ENCODE measurements at places on chromosomes 16 and 17. TPM values are rescaled to one million over a fixed set of nuclear protein-coding genes. Genes with fewer than 3 reads are reported as not detected.

Gene SMPD3
- 0.58 TPM for total RNA-seq

Gene SCNN1G
- not detected for total RNA-seq

Gene EME1
- total RNA-seq, result not detected

Gene SDR42E2
- not detected for total RNA-seq

Gene XPO6
- 127 TPM for total RNA-seq

Gene HDAC5
- 34.9 TPM for total RNA-seq

Gene LPO
- total RNA-seq, result not detected

Gene ZP2
- total RNA-seq, result not detected

Gene TP53TG3
- not detected for total RNA-seq

Gene PGP
- total RNA-seq, result 11.8 TPM

Gene TMIGD1
- total RNA-seq, result not detected

Gene ANKRD40CL
- total RNA-seq, result not detected

Gene GPR179
- not detected for total RNA-seq

Gene APRT
- total RNA-seq, result 96.7 TPM

Gene CLDN7
- 5.6 TPM for total RNA-seq

Gene RPTOR
- total RNA-seq, result 31.6 TPM

Gene ALOXE3
- not detected for total RNA-seq

Gene CSH2
- not detected for total RNA-seq

Gene EVI2B
- total RNA-seq, result 19.5 TPM

Gene PPP1R27
- total RNA-seq, result not detected

Gene PMFBP1
- 0.39 TPM for total RNA-seq

Gene TEKT1
- total RNA-seq, result not detected

Gene KRTAP2-3
- not detected for total RNA-seq

Gene MGAT5B
- total RNA-seq, result 1.1 TPM

Gene NOD2
- 4.5 TPM for total RNA-seq

Gene PYY
- not detected for total RNA-seq

Gene KRTAP2-1
- total RNA-seq, result not detected

Gene ITGAE
- total RNA-seq, result 19.8 TPM

Gene EFNB3
- 0.58 TPM for total RNA-seq

Gene TBC1D3B
- 3.3 TPM for total RNA-seq

Gene HELZ
- 68.8 TPM for total RNA-seq

Gene CDH8
- not detected for total RNA-seq

Gene TBC1D3H
- total RNA-seq, result not detected

Gene WBP2
- total RNA-seq, result 125 TPM

Gene CDH5
- total RNA-seq, result 121 TPM

Gene RHBDL1
- 0.84 TPM for total RNA-seq

Gene MYH8
- total RNA-seq, result not detected

Gene ATP2C2
- total RNA-seq, result 0.67 TPM

Gene CA7
- not detected for total RNA-seq

Gene C17orf100
- total RNA-seq, result 0.58 TPM

Gene CA5A
- not detected for total RNA-seq

Gene CRAMP1
- total RNA-seq, result 15.4 TPM

Gene NAE1
- 42.4 TPM for total RNA-seq

Gene LLGL2
- 8.2 TPM for total RNA-seq

Gene SBK1
- total RNA-seq, result not detected

Gene TMEM132E
- total RNA-seq, result 0.16 TPM

Gene ACSM5
- 21.2 TPM for total RNA-seq

Gene KRT25
- not detected for total RNA-seq

Gene CARD14
- not detected for total RNA-seq

Gene MYH13
- not detected for total RNA-seq

Gene CCL4
- 25.3 TPM for total RNA-seq

Gene GRIN2A
- 0.74 TPM for total RNA-seq

Gene CCL1
- not detected for total RNA-seq

Measured in mesenteric fat pad (tissue), 1 donor.